ENCODE measurements at places on chromosomes 4 and X.
A peak's percentile ranks its signal among the peaks of the same experiment; 100 is the strongest.

DNA sequence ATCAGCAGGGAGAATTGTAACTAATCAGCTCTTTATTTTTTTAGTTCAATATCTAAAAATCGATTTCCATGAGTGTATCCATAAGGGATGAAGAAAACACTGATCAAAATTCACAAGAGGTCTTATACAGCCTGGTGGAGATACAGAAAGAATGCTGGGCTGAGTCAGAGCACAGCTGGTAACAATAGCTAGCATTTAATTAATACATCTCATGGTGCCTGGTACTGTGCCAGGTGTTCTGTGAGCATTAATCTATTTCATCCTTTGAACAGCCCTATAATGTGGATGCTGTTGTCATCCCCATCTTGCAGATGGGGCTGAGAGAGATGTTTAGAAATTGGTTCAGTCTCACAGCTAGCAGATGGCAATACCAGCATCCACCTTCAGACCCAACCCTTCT is 250.9 kb upstream of the RPS6KA3 start:
- no peak for DNase-seq

DNA sequence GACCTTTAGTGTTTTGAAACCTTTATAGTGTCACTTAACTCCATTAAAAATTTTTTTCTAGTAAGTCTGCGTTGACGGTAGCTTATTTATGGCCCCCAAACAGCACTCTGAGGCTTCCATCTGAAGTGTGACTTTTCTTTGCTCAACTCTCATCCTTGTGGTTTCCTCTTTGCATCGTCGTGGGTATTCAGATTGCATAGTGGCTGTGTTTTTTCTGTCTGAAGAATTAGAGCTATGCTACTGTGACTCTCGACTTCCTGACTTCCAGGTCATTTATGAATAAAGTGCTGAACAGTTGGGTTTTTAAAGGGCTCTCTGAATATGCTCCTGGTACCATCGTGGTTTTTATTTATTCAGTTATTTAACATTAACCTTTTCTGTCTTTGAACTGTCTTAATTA is 44.9 kb downstream of the JADE1 start:
- peak; percentile 78 for DNase-seq

DNA sequence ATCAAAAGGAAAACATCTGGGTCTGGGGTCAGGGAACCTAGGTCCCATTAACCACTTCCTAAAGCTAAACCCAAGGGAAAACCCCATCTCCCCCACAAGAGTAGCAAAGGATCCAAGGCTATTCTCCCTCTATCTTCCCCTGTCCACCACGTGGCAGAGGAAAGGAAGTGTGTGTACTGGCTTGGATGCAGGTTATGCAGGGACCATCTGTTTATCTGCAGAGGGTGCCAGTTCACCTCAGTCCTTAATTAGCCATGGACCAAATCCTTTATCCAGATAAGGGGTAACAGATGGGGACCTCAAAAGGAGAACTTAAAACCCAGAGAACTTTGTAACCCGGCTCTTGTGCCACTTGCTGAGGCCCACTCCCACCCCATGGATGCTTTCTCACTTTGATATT is 135.3 kb downstream of the ZNF518B start:
- peak; percentile 13 for DNase-seq

DNA sequence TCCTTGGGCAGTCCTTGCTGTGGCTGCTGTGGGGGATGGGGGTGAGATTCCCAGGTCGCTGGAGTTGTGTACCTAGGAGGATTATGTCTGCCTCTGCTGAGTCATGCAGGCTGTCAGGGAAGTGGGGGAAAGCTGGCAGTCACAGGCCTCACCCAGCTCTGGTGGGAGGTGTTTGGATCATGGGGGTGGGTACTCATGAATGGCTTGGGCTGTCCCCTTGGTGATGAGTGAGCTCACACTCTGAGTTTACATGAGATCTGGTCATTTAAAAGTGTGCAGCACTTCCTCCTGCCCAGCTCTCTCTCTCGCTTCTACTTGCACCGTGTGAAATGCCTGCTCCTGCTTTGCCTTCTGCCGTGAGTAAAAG is 24.6 kb upstream of the PDLIM3 start:
- DNase-seq, result no peak

- DNase-seq, result no peak
Measured at GRCh38 chr4:181685461-181685860, 557.7 kb upstream of the TENM3 start.

DNA sequence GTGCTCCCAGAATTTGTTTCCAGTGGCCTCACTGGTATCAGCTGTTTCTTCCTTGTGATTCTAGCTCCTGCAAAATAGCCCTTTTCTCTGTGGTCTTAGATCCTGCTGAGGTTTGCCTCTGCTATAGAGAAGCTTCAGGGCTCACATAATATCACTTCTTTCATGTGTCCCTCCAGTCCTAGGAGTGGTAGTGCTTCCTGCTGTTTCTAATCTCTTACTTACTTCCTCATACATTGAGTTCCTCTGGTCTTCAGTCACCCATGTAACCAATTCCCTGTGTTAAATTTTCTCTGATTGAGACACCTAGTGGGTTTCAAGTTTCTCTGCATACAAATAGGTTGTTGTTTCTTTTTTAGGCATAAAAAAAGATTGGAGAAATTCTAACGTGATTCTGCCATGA is 1567.9 kb downstream of the ARAP2 start:
- no peak for DNase-seq

DNA sequence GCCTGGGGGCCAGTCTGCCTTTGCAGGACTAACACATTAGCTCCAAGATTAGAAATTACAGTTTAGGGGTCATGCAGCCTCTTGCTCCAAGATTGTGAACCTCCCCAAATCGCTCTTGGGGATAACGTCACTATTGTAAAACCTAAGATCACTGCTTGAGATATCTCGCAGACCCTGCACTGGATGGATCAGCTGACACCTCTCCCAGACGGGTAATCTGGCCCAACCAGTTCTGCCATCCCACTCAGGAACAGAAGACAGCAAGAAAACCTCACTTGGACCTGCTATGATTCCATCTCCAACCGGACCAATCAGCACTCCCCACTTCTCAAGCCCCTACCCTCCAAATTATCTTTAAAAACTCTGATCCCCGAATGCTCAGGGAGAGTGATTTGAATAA is 431.2 kb downstream of the GPM6A start:
- no peak for DNase-seq

- DNase-seq, result peak; percentile 57
Measured at GRCh38 chr4:184958923-184959210, 59.4 kb upstream of the HELT start.

- DNase-seq, result no peak
Measured at GRCh38 chr4:31807036-31807435, 1086.9 kb downstream of the PCDH7 start.

DNA sequence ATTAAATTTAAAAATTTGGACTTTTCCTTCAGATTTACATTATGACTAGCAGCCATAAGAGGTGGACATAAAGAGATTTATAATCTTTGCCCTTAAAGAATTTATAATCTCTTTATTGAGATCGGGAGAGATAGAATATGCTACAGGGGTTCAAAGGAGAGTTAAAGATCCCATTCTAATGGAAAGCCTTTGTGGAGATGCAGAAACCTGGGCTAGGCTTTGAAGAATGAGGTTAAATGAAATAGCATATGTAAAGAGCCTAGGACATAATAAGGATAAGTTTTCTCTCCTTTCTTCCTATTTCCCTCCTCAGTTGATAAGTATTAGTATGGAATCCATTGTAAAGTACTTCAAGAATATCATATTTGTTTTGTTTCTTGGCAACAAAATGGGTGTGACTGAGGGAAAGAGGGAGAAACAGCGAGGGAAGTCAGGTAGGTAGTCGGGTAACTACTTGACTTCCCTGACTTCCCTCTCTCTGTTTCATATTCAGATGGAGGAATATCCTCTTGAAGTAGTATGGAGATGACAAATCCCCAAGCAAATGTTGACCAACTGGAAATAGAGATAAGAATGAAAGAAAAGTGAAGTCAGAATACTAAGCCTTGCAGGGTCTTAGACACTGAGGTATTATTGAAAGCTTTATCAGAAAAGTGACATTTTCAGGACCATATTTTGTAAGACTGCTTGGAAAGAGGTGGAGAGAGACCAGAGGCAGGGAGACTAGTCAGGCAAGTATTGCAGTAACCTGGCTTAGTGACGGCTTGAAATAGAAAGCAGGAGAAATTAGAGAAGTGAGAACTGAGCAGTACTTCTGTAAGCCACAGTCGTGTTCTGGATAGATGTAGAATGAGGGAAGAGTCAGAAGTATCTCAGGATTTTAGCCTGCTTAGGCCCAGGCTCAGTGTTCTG is 82.9 kb downstream of the PDLIM5 start:
- DNase-seq, result no peak

- no peak for DNase-seq
Measured at GRCh38 chr4:73450398-73451004, 14.5 kb downstream of the AFP start.

- DNase-seq, result peak; percentile 77
Measured at GRCh38 chr4:122827879-122828601, 1.4 kb downstream of the FGF2 start.

GRCh38 chr4:124173912-124174311 is 538.6 kb downstream of the ANKRD50 start:
- no peak for DNase-seq

GRCh38 chrX:155001873-155002272 is 20.6 kb downstream of the F8 start:
- no peak for DNase-seq

- no peak for DNase-seq
Measured at GRCh38 chr4:141153751-141154510, 20.7 kb upstream of the RNF150 start.

- DNase-seq, result no peak
Measured at GRCh38 chr4:8748236-8748575, 123.4 kb downstream of the HMX1 start.

- DNase-seq, result no peak
Measured at GRCh38 chrX:49673394-49673793, 22.4 kb downstream of the PAGE1 start.

DNA sequence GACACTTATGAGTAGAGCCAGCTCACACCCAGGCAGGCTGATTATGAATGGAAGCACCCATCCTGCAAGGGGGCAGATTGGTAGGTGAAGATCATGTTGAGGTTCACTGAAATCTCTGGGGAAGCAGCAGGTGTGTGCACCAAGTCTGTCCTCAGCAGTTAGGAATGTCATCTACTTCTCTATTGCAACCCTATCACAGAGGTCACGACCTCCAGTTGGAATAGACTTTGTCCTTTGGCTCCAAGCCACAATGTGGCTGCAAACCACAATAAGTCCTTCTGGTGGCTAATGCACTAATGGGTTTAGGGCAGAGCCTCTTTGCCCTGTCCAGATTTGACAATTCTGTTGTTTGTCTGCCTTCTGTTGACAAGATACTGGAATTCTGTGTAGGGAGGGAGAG is 1056.7 kb downstream of the PCDH19 start:
- no peak for DNase-seq

- DNase-seq, result peak; percentile 64
Measured at GRCh38 chrX:19382555-19383145, 38.9 kb downstream of the PDHA1 start.

DNA sequence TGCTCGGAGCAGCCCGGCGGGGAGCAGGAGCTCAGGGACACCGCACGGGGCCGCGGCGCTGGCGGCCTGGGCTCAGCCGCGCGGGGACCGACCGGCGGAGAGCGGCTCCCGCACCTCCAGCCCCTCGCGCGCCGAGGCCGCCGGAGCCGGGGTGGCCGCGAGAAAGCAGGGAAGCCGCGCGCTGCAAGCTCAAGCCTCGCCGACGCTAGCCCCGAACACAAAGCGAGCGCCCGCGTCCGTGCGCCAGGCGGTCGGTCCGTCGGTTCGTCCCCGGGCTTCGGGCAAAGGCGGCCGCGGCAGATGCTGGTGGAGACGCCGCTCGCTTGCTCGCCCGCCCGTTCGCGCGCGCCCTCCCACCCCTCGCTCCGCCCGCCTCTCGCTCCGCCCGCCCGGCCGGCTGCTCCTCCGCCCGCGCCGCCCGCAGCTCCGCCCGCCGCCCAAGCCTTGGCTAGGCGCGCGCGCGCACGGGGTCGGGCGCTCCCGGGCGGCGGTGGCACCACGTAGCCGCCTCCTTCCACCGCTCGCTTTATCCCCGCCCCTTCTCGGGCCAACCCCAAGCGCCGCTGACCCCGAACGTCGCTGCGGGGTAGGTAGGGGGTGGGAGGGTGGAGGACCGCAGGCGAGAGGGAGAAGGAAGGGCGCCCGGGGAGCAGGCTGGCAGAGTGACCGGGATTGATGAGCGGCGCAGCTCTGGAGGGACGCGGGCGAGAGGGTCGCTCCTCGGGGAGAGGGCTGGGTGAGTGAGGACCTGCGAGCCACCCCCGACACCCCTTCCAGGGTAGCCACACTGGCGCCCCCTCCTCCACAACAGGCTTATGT is at the start of gene TSPAN5:
Gene TSPAN5, minus strand, starts transcription at position 325 of the 819 bp plus-strand sequence.
- DNase-seq, result peak; percentile 89

DNA sequence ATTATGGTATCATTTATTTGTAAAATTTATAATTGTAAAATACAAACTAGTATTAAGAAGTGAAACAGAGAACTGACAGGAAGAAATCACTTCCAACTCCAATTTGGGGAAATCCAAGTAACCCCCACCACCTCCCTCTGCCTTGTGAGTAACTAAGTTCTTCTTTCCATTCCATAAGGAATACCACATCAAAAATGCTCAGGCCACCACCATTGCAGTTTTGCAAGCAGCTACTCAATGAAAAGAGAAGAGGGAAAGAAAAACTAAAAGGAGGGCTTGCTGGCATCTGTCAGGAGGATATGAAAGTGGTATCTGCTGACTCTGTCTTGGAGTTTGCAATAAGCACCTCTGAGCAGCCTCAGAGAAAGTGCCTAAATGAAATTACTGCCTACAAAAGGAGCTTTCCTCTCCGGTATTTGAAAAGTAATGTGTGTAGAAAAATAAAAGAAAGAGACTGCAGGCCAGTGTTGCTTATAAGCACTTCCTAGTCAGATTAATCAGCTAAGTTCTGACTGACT is 228.7 kb downstream of the OPHN1 start:
- DNase-seq, result no peak

GRCh38 chrX:9515973-9516538 is 51.2 kb downstream of the TBL1X start:
- DNase-seq, result peak; percentile 64

- DNase-seq, result no peak
Measured at GRCh38 chr4:156188596-156188995, 234.9 kb upstream of the CTSO start.

DNA sequence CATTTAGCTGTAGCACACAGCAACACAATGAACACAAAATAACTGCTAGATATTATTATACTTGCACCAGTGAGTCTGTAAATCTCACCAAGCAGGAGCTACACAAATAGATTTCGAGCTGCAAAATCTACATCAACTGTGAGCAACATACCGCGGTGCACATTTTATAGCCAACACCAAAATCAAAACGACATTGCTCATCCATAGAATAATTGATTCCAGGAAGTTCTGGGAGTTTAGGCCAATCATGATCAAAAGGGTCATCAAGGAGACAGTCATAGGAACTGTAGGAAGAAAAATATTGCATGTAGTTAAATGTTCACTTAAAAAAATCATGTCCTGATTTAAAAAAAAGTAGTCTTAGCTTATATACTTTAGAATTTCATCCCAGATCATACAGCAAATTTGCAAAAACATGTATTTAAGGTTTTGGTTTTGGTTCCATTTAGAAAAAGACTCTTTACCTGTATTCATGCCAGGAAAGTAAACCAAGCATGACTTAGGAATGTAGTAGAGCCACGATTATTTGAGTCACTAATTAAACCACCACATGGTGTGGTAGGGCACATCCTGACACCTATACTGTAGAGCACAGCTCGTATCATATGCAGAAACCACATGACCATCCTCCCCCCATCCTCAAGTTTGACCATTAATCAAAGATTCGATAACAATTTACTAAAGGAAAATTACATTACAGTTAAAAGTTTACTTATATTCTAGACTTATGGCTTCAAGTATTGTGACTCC is 250.4 kb downstream of the ADAMTS3 start:
- DNase-seq, result peak; percentile 5
